Spleen (tissue), 13 donors: ENCODE measurements at places on chromosomes 2 and 18.

DNA sequence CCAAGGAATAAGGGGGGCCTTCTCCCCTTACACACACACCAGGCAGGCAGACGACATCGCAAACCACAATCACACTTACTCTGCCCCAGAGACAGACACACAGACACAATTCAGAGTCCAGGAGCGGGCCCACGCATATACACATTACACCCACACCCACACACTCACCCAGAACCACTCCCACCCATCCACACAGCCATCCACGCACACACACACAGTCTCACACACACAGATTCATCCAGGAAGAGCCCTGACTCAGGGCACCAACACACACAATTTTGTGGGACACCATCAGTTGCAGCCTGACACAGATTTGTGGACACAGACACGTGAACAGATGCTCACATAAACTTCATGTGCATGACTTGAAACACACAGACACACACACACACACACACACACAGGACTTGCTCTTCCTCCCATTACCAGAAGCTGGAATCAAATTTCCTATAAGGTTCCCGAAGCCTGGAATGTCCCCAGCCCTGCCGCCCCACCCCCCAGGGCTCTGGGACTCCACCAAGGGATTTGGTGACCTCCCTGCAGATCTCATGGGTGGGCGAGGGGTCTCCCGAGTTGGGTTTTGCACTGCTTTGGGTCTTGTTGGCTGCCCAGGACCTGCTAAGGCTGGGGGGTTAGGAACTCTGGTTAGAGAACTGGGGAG is 23.5 kb downstream of the TNS1 start:
- peak; percentile 63 for DNase-seq

DNA sequence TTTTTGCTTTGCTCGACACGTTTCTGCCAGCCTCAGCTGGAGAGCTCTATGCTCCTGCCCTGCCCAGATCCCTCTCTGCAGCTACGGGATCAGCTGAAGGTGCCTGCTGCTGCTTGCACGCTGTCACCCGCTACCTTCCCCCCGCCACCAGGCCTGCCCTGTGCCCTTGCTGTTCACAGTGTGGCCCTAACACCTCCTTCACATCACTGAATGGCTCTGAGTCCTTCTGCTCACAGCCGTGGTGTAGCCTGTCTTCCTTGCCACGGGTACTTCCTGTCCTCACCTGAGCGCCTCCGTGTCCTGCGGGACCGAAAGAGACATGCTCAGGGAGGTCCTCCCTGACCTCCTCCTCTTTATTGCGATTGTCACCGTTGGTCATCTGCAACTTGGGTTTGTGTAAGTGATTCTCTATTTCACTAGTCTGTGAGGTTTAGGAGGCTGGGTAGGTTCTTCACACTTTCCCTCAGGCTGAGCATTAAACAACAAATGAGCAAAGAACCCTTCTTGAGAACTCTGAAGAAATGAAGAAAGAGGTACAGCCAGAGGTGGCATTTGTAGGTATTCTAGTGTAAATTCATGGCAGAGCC is 127.5 kb downstream of the NCK2 start:
- peak; percentile 79 for DNase-seq

DNA sequence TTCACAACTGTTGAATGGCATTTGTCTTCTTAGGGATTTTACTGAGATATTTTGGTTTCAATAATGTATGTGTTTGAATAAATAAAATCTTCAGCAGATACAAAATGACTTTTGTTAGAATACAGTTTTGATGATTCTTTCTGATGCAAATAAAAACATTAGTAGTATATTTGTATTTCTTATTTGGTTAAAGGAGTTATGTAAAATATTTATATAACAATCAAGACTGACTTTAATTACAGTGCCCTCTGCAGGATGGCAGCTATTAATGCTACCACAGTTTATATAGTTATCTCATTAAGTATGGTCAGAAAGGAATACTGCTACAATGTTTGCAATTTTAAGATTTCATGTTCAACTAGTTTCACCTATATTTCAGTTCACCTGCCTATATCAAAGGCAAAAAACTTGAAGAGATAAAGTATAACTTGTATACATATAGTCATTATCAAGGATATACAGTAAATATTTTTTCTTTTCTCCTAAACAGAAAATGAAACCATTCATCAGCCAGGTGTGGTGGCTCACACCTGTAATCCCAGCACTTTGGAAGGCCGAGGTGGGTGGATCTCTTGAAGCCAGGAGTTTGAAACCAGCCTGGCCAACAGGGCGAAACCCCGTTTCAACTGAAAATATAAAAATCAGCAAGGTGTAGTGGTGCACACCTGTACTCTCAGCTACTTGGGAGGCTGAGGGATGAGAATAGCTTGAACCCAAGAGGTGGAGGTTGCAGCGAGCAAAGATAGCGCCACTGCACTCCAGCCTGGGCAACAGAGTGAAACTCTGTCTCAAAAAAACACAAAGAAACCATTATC is 19.8 kb downstream of the ARL5A start:
- DNase-seq, result no peak

- peak; percentile 85 for DNase-seq
Observed at GRCh38 chr2:88199912-88200682, 30.0 kb downstream of the THNSL2 start.

GRCh38 chr2:9152975-9153642 is 53.5 kb upstream of the ASAP2 start:
- DNase-seq, result peak; percentile 13

DNA sequence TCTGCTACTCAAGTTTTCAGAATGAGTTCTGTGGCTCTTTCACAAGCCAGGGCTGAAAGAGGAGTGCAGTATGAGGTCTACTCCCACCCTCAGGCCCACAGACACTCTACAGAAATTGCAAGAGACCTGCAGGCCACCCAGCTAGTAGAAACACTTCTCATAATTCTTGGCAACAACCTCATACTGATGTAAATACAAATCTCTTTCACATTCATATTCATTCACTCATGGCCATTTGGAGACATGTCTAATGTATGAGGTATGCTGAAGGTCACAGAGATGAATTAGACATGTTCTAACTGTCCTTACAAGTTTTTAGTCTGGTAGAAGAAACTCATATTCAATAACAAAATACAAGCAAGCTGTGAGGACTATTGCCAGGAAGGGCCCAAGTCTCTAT is 83.8 kb upstream of the KLHL29 start:
- DNase-seq, result no peak

DNA sequence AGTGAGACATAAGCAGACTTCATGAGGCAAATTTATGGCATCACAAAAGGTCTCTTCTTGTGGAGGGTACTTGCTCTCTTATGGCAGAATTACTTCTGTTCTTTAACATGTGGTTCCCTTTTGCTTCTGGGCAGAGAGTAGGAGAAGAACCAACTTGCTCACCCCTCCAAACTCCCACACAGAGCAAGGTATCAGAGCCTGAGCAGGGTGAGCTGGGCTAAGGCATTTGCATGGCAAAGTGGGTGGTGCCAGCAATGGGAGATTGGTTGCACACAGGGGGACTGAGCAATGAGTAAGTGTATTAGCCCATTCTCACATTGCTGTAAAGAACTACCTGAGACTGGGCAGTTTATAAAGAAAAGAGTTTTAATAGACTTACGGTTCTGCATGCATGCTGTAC is 64.2 kb upstream of the ITGB6 start:
- no peak for DNase-seq

GRCh38 chr2:191206613-191207471 is 38.4 kb upstream of the MYO1B start:
- no peak for DNase-seq

DNA sequence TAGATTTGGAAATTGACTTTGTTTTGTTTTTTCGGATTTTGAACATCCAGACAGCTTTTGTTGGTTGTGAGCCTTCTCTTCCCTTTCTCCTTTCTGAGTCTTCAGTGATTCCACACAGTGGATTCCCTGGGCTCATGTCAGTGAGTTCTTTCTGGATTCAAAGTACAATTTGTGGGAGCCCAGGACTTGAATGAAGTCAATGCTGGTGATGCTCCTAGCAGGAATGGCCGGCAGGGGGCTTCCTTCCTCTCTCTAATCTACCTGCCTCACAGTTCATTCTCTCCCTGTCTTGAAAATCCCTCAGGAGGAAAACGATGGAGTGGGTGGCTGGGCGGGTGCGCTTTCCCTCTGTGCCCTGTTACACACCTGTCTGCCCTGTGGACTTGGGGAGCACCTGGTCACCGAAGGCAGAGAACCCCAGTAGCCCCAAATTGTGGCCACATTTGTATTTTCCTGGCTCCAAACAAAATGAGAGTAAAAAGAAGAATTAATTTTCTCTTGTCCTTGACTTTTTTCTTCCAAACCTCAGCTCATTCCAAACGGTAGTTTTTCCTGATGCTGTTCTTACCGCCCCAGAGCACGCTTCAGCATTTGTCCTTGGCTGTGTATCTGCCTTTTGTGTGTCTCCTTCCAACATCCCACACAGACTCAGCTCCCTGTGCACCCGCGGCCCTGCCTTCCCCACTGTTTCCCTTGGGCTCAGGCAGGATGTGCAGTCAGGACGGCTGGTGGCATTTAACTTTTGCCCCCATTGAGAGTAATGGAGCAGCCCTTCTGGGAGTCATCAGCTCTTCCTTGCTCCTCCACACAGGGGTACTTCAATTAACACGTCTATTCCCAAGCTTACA is 86.6 kb downstream of the MARCO start:
- DNase-seq, result no peak

DNA sequence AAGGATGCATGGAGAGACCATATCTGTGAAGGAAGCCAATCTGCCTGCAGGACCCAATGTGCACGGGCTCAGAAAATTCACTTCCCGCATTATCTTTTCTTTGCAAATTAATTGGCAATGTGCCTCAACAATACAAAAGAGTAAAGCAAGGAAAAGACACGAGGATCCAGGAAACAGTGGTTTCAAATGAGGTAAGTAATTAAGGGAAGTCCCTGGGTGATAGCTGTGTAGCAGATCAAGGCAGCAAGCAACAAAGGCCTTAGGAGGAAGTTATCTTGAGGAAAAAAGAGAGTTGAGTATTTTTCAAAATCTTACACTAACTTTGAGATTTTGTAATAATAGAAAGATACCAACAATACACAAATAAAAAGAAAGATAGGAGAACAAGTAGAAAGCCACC is 44.3 kb upstream of the TGIF1 start:
- DNase-seq, result no peak

DNA sequence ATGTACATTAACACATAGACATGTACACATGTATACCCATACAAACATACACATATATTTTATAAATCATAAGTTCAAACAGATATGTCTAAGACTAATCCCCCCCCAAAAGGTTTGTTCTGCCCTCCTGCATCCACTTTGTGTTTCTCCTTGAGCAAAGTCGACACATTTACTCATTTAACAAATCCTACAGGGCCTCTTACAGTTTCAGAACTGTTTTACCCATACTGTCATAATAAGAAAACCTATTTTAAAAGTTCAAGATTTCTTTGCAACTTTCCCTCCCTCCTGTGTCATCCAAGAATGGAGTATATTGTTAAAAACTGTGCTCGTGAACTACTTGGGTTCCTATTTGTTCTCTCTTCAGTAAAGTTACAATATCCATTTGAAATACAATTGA is 166.7 kb downstream of the L3MBTL4 start:
- DNase-seq, result no peak

GRCh38 chr2:218168016-218168415 is 1.3 kb upstream of the CXCR1 start:
- DNase-seq, result no peak

GRCh38 chr2:227477291-227477690 is 5.3 kb downstream of the AGFG1 start:
- DNase-seq, result no peak

- no peak for DNase-seq
Observed at GRCh38 chr18:12750076-12750714, 47.4 kb downstream of the PSMG2 start.

GRCh38 chr2:31222071-31222470 is 4.8 kb upstream of the CAPN14 start:
- no peak for DNase-seq

DNA sequence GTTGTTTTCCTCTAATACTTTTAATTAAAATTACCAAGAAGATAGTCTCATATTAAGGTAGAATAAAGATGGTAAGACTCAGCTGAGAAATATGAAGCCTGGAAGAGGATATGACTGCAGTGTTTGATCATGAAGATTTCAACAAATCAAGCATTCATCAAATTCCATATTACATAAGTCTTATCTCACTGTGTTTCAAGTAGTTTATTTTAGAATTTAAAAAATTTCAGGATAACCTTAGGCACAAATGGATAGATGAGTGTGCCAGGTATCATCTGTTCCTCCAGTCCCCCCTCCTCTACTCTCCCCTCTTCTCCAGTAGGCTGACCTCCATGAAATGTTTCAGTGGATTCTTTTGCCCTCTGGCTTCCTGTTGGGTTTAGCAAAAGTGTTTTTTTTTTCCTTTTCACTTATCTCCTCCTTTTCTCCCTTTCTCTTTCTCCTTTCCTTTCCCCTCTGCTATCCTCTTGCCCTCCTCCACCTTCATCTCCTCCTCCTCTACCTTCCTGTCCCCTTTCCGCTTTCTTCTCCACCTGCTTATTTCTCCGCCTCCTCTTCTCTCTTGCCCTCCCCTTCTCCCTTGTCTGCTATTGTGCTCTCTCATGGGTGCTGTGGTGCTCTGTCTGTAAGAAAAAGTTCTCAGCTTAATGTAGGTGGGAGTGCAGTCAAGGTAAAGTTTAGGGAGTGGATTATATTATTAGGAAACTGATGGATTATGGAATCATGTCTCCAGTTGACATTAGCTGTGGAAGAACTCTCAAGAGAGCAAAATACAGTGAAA is 72.8 kb downstream of the ABI2 start:
- no peak for DNase-seq

- no peak for DNase-seq
Observed at GRCh38 chr2:31962757-31963361, 47.9 kb downstream of the MEMO1 start.

- DNase-seq, result no peak
Observed at GRCh38 chr2:74379851-74380789, at the start of gene DCTN1. Gene DCTN1, minus strand, starts transcription at chr2:74380311. Its CDS starts 274 bp downstream, at chr2:74380037.

- DNase-seq, result no peak
Observed at GRCh38 chr2:31058096-31059035, 79.9 kb downstream of the GALNT14 start.

DNA sequence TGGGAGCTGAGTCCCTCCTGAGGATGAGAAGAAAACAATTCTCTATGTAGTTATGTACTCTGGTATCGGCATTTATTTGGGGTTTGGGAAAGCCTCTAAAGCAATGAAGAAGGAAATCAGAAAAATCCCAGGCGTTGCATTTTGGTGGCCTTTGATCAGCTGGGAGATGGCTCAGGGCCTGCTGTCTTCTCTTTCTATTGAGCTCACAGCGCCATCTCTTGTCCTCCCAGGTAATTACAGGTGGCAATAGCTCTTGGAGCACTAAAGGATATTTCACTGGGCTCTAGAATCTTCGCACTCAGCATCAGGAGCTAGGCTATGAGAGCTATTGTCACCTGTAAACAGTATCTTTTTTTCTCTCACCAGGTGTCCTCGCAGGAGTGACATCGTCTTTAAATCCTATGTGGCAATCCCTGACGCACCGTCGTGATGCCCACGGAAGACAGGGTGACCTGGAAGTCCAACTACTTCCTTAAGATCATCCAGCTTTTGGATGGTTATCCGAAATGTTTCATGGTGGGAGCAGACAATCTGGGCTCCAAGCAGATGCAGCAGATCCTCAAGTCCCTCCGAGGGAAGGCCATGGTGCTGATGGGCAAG is 76.1 kb upstream of the PMAIP1 start:
- no peak for DNase-seq
